Activated T-cell treated with anti-CD3 and anti-CD28 coated beads for 4 hours (primary cell): ENCODE measurements at places on chromosomes 11 and 22.
A peak's percentile ranks its signal among the peaks of the same experiment; 100 is the strongest.

GRCh38 chr22:24583221-24584165, 9.4 kb downstream of the LRRC75B start:
- DNase-seq: no peak

DNA sequence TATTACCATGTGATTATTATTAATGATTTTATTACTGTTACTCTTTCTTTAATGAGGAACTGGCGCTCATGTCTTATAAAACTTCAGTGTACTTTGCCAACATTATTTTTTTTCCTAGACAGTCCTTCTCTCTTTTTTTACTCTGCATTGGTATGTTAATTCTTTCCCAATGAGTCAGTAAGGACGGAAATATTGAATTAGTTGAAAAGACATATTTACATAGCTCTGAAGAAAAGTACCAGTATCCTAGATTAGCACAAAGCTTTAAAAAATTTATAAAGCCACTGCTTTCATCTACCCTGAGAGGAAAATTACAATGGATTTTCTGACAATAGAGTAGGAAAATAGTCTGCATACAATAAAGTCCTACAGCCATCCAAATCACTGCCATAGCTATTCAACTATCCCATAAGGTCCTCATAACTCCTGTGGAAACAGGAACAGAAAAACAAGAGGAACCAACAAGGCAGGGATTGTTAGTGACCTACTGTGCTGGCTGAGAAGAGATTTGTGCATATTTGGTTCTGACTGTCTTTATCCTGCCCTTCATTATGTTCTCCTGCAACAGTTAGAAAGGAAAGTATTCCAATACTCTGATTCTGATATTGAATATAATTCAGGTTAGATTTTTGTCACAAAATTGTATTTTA, 314.4 kb downstream of the AASDHPPT start:
- no peak for DNase-seq

- peak; percentile 53 for DNase-seq
Measured at GRCh38 chr22:46576556-46577367, 39.3 kb upstream of the CELSR1 start.

- no peak for DNase-seq
Measured at GRCh38 chr11:17607083-17607429, 60.0 kb downstream of the OTOG start.

GRCh38 chr11:5246772-5247471, 2.7 kb downstream of the HBG1 start:
- DNase-seq: no peak

GRCh38 chr22:50074551-50075530, 10.4 kb downstream of the MLC1 start:
- DNase-seq: no peak

GRCh38 chr11:87739766-87740165, 435.5 kb downstream of the RAB38 start:
- DNase-seq: no peak

DNA sequence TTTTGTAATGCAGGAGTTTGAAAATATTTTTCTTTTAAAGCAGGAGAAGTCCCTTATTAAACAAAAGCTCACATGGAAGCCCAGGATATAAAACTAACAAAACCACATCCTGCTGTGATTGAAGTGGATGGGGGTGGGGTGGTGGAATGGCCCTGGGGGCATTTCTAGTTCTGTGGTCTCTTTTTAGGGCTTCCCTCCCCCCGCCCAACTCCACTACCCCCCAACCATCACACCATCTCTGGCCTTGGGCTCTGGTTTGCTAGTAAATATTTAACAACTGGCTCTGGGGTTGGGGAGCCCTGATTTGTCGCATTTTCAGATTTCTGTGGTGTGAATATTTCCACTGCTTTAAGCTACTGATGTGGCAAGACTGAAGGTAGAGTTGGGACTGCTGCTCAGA, 279.6 kb upstream of the PLET1 start:
- no peak for DNase-seq
